ENCODE measurements at places on chromosomes 7 and 10.

- DNase-seq, result no peak
Measured at GRCh38 chr7:45681596-45682357, 107.6 kb downstream of the ADCY1 start.

GRCh38 chr7:94250124-94250523, 144.6 kb upstream of the COL1A2 start:
- no peak for DNase-seq

DNA sequence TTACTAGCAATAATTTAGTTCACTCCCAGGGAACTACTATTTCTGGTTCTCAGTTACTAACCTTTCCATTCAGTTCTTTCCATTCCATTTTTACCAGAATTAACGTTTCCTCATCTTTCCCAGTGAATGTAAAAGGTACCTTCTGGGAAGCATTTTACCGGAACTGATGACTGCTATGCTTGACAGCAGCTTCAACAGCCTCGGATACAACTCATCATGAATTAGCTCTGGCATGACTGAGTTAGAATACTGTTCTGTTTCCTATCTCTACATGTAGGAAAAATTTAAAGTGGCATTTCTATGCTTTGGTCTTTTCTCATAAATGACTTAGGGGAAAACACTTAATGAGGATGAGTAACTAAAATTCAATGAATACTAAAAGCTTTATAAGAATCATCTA, 18.6 kb downstream of the TAS2R41 start:
- DNase-seq, result no peak

DNA sequence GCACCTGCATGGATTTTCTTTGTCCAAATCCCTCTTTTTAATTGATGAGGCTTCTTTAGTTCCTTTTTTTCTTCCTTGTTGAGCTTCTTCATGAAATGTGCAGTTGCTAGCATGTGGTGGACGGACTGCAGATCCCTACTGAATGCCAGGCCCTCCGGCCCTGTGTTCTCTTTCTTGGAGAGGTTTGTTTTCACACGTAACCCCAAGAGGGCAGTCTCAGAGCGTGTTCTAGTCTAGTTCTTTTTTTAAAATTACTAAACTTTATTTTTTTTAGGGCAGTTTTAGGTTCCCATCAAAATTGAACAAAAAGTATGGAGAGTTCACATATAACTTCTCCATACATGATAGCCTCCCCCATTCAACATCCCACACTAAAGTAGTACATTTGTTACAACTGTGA, 190.0 kb downstream of the CFTR start:
- DNase-seq, result no peak

GRCh38 chr7:101550641-101551541, 78.2 kb downstream of the MYL10 start:
- no peak for DNase-seq

DNA sequence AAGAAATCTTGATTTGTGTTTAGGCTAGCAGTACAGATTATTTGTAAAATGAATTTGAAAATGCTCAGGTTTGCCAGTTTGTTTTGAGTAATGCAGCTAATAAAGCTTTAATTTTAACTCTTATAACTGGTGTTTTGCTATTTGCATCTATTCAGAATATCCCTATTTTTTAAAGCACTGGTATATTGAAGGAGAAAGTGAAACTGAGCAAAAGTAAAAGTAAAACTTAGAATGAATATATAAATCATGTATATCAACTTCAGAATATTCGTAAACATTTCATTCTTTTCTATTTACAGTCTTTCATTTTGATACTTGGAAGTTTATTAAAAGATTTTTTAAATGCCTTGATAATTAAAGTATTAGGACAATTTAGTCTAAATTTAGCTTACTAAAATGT, 26.2 kb downstream of the TASOR2 start:
- DNase-seq, result no peak

DNA sequence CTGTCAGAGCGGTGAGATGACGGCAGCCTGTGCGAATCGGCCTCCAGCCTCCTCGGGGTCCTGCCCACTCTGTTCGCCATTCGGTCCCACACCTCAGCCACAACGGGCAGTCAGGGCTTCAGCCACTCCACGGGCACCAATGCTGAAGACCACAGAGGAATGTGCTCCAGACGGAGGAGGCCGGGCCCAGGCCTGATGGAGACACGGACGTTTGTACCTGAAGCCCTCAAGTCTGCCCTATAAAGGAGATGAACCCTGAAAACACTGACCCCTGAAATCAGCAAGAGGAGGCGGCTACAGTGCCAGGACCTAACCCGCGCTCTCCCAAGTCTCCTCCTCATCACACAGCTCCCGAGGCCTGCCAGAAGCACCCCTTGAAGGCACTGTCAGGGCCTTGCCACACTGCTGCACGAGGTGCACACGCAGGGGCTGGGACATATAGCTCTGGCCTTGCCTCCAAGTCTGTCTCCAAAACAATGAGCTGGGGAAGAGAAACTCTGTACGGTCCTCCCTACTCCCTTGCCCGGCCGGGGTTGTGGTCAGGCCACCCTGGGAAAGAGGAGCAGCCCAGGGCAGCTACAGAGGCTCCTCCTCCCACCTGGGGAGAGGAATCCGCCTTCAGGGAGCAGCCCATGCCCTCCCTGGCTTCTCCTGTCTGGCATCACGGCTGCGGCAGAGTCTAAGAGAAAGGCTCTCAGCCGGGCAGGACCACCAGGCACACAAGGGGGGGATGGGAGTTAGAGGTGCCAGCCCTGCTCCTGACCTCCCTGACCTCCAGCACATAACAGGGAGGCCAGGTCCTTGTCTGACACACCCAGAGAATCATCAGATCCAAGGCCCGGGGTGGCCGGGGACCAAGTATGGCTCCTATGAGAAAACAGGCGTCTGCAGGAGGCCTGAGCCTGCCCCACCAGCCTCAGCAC, 310.1 kb downstream of the PTPRN2 start:
- DNase-seq, result no peak

DNA sequence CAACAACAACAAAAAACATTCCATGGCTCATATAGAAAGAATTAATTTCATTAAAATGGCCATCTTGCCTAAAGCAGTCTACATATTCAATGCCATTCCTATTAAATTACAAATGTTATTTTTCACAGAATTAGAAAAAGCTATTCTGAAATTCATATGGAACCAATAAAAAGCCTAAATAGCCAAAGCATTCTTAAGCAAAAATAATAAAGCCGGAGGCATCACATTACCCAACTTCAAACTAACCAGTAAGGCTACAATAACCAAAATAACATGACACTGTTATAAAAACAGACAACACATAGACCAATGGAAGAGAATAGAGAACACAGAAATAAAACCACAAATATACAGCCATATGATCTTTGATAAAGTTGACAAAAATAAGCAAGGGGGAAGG, 330.4 kb downstream of the KIF20B start:
- DNase-seq, result no peak

DNA sequence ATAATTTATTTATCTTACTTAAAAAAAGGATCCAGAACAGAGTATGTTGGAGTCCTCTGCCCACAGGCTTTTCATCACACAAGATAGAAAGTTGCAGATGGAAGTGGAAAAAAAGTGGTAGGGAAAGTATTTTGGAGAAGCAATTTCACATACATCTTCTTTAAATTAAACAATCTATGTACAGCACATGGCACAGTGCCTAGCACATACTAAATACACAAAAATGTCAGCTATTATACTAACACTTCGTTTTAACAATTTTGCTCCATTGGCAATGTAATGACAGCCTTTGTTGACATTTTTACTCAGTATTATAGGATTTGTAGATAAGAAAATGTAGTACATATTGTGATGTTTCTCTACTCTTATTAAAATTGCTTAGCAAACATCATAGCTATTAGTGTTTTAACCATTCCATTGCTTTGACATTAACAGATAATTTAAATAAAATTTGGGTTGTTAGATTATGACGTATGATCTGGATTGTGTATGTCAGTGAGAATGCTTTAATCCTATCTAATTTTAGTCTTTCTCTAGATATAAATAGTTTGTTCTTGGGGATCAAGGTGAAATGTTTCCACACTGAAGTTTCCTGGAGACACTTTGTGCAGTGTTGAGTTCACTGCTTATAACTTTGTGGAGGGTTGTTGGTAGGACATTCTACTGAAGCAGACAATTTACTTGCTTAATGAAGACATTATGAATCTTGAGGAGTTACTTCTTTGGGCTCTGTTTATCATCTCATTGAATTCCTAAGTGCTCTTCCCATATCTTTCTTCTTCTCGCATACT, 202.8 kb upstream of the DKK1 start:
- DNase-seq, result no peak

DNA sequence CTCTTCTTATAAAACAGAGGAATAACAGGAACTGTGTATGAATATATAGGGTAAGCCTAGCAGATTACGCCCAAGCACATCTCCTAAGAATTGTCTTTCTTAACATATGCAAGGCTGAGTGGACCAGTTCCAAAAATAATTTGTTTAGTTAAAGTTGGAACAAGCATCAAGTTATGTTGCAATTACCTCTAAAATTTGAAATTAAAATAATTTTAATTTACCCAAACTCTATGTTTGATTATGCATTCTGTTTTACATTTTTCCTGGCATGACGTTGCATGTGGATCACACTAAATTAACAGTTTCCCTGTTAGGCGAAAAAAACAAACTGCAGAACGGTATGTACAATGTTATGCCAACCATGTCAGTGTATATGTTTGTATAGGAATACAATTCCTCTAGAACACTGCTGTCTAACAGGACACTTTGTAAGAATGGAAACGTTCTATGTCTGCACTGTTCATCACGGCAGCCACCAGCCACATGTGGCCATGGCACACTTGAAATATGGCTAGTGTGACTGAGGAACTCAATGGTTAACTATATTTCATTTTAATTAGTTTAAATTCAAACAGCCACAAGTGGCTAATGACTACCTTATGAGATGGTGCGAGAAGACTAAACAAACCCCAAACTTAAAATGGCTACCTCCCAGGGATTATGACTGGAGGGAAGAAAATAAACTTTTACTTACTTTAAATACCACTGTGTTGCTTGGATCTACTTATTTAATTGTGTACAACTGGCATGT, 281.1 kb upstream of the KLF14 start:
- no peak for DNase-seq

DNA sequence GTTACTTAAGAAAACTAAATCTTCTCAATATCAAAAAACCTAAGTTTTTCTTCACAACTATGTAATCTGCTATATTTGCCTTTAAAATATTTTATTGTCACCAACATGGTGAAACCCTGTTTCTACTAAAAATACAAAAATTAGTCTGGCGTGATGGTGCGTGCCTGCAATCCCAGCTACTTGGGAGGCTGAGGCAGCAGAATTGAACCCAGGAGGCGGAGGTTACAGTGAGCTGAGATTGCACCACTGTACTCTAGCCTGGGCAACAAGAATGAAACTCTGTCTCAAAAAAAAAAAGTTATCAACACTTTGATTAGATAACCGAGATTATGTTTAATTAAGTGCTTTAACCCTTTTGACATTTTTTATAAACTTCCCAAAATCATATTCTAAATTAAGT, 28.3 kb upstream of the CLDN4 start:
- no peak for DNase-seq

- DNase-seq, result no peak
Measured at GRCh38 chr10:34711500-34711899, 103.6 kb downstream of the PARD3 start.

DNA sequence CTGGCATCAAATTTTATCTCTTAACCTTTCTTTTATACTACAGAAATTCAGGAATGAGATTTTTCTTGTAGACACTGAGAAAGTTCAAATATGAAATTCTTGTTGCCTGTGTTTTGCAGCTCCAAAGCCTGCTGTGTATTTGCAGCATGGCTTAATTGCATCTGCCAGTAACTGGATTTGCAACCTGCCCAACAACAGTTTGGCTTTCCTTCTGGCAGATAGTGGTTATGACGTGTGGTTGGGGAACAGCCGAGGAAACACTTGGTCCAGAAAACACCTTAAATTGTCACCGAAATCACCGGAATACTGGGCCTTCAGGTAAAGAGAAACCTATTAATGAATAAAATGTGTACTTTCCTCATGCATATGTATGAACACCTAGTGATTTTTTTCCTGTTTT, 24.8 kb downstream of the LIPK start:
- DNase-seq, result no peak

DNA sequence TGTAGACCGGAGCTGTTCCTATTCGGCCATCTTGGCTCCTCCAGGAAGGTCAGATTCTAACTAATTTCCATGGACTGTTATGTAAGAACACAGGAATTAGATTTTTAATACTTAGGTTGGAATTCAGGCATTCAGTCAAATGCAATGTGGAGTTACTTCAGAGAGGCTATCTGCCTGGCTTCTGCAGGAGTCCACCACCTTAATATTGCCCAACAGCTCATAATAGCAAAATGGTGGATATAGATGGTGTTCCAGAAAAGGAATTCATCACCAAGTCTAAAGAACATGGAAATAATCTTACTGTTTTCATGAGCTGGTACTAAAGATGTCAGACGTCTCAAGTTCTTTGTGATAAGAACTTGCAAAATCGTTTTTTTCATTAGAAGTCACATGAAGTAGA, 39.5 kb downstream of the CRHR2 start:
- DNase-seq, result no peak

DNA sequence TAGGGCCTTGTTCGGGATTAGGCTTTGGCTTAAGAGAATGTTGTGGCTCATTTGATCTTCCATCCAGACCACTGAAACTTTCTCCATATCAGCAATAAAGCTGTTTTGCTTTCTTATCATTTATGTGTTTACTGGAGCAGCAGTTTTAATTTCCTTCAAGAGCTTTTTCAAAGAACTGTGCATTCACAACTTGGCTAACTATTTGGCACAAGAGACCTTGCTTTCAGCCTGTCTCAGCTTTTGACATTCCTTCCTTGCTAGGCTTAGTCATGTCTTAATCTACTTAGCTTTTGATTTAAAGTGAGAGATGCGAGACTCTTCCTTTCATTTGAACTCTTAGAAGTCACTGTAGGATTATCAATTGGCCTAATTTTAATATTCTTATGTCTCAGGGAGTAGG, 19.1 kb upstream of the AKR1B1 start:
- DNase-seq, result no peak

DNA sequence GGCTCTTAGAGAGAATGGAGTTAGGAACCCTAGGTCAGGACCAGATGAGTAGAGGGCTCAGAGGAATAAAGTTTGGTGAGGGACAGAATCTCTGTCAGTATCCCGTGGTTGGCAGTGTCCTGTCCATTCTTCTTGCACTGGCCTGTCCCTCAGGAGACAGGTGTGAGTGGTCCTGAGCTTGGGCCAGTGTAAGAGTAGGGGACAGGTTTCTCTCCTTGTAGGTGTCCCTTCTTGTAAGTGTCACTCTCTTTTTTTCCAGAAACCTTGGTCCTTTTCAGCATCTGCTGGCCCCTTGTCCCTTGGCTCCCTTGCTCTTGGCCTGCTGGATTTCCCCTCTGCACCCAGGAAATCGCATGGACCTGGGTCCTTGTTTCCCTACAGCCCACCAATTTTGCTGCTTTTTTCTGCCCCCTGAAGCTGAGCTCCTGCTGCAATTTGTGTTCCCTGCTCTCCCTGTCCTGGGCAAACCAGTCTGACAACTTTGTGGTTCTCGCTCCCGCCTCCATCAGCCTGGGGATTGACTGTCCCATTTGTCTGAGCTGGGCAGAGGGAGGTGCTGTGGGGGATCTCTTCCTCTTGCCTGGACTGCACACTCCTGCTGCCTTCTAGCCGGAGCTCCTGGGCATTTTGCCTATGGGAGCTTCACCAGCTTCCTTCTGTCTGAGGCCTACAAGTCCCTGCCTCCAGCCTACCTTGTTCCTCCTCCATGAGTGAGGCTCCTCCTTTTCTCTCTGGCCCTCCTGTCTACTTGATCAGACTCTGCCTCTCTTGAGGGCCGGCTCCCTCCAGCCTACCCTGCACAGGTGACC, 6.5 kb downstream of the TSPAN14 start:
- no peak for DNase-seq

All from DND-41 (cell line).